Dermis microvascular lymphatic vessel endothelial cell (primary cell): ENCODE measurements at places on chromosomes 7 and 10.

- DNase-seq, result no peak
These were observed 378.4 kb upstream of the LRGUK start for GRCh38 chr7:133748443-133749407.

GRCh38 chr7:18861514-18862118, 255.8 kb downstream of the TWIST1 start:
- DNase-seq, result no peak

DNA sequence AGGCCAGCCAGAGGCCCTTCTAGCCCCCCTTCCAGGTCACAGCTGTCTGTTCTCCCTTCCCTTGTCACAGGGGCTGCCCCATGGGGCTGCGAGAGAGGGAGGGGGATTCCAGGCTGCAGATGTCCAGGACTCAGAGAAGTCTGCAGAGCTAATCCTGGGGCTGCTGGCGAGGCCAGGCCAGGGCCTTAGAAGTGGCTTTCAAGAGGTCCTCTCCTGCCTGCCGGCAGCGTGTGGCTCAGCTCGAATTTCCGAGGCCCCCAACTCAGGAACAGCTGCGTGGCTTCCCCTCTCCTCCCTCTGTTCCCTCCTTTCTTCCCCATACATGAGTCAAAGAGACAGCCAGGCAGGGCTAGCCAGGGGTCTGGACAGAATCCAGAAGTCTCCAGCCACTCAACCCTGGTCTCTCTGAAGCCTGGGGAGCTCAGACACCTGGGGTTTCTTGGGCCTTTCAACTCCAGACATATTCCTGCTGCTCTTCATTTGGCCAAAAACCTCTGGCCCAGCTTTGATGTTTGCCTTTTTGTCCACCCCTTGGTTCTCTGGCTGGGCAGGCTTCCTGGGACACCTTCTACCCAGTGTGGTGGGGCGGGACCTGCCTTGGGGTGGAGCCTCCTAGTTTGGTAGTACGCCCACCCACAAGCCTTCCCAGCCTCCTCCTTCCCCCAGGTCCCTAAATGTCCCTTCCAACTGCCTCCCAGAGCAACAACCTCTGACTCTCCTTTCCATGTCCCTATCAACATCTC, 21.8 kb upstream of the EIF5AL1 start:
- DNase-seq, result no peak

DNA sequence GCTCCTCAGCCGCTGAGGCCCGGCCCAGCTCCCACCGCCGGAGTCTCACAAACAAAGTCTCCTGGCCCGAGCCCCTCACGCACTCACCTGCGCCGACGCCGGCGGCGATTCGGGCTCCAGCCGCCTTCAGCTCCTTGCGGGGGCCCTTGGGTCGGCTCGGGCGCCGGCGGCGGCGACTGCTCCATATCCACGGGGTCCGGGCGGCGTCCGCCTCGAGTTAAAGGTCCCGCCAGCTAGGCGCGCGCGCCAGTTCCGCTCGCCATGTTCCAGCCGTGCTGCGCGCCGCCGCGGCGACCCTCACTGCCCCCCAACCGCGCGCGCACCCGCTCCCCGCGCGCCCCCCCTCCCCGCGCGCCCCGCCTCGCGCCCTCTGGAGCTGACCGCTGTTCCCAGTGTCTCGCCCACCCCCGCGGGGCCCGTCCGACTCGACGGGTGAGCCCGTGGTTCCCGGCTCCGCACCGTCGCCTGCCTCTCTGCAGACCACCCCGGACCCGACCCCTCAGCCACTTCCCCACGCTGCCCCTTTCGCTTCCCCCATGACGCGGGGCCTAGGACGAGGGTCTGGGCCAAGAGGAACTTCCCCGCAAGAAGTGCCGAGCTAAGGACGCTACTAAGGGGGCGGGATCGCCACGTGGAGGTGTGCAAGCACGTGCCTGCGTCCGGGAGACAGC, 396.1 kb downstream of the ZNF33B start:
- no peak for DNase-seq

DNA sequence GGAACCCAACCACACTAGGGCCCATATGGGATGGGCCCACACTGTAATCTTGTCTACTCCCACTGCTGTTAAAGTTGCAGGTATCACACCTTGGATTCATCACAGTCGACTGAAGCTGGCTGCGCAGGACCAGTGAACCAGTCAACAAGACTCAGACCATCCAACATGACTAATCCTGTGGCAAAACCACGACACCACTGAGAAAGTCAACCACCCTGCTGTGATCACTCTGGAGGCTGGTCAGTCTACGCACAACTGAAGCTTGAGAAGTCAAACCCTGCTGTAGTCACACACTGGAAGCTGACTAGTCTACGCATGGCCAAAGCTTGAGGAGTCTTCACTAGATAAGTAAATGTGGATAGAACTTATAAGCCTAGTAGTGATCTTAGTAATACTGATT, 9.6 kb upstream of the CYREN start:
- DNase-seq, result no peak

- DNase-seq, result no peak
These were observed 603 bp upstream of the TWIST1 start for GRCh38 chr7:19117870-19118608.

- DNase-seq, result no peak
These were observed 8.8 kb downstream of the GRK5 start for GRCh38 chr10:119216127-119216526.

DNA sequence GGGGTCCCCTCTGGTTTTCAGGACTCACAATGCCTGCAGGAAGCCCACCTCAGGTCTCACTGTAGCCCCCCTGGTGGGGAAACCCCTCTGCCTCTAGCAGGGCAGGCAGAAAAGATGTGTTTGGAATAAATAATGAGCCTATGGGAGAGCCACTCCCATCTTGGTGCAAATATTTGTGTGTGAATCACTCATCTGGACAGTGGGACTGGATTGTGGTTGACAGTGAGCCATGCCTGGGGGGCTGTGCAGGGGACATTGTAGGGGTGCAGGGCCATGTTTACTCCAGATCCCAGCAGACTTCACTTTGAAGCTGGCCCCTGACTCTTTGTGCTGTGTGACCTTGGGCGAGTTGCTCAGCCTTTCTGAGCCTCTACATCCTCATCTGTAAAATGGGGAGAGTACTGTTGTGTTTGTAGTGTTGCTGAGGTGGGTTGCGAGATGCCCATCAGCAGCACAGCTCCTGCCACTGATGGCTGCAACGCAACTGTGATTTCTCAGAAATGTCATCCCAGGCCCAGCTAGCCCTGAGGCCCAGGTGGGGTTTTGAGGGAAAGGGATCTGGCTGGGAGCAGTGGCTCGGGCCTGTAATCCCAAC, 20.7 kb downstream of the GTF2IRD1 start:
- no peak for DNase-seq

GRCh38 chr7:45071528-45071927, 17.2 kb downstream of the NACAD start:
- no peak for DNase-seq

- no peak for DNase-seq
These were observed 106.3 kb downstream of the RNF32 start for GRCh38 chr7:156746891-156747290.

GRCh38 chr7:135098391-135098790, 49.5 kb upstream of the TMEM140 start:
- DNase-seq, result peak; percentile 89

DNA sequence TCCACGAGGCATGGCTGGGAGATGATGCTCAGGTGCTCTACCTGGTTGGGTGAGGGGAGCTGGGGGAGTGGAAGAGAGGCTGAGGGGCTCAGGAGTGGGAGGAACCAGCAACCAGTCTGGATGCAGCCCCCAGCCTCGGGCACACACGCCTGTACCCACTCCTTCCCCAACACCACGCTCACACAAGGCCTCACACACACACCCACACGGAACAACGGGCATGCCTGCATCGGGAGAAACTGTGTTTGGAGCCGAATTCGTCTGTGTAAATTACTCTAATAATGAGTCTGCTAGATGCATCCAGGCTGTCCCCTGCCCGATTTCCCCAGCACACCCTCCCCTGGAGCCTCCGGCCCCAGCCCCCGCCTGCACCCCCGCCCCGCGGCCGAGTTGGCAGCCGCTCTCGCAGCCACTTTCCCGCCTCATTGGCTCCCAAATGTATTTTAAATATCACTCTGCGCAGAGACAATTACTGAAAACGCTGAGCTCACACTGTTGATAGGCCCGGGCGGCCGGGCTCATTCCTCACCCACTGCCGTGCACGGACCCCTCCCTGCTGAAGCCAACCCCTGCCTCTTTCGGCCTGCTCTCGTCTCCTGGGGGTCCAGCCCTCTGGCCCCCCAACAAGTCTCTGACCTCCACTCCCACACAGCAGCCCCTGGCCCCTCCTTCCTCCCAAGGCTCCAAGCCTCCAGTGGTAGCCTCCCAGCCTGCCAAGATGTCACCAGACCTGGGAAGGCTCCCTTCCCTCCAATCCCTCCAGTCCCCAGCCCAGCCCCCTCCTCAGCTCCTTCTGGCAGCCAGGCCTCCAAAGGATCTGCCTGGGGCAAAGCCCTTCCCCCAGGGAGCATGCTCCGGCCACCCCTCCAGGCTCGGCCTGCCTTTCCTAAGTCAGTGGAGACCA, 11.1 kb downstream of the H2BK1 start:
- DNase-seq, result no peak

DNA sequence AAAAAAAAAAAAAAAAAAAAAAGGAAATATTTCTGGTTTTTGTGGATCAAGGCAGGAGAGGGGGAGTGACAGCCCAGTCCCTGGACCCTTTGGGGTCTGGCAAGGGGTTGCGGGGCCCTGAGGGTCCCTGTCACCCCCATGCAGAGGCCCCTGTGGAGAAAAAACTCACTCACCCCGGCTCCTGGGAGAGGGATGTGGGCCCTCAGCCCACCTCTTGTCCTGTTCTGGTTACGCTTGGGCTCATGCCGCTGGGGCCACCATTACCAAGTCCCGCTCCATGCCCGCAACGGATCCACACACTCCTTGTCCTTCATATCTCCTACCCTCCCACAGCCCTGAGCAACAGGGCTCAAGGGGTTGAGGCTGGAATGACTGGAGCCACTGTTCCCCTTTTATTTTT, 1.0 kb upstream of the TMEM184A start:
- DNase-seq, result no peak

DNA sequence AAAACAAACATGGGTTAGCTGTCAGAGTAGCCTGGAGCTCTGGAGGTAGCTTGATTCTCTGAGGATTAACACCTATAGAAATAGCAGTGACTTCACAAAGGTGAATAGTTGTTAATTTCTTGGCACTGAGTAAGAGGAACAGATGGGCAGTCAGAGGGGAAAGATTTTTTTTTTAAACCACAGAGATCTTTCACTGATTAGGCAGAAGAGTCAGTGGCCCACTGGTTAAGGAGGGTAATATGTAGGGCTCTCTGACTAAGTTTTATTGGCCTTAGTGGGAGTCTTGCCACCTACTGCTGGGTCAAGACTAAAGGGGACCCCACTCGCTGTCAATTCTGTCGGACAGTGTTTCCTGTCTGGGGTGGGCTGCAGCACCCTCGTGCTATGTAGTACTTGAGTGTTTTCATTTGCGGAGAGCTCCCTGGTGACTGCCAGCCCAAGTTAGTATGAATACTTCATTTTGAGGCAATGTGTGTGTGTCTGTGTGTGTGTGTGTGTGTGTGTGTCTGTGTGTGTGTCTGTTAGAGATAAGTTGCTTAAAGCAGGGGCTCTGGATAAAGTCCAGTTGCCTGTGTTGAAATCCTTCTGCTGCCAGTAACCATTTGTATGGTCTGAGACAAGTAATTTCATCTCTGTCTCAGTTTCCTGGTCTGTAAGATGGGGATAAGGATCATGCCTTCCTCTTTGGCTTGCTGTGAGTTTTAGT, 145.2 kb downstream of the ARID5B start:
- peak; percentile 60 for DNase-seq

DNA sequence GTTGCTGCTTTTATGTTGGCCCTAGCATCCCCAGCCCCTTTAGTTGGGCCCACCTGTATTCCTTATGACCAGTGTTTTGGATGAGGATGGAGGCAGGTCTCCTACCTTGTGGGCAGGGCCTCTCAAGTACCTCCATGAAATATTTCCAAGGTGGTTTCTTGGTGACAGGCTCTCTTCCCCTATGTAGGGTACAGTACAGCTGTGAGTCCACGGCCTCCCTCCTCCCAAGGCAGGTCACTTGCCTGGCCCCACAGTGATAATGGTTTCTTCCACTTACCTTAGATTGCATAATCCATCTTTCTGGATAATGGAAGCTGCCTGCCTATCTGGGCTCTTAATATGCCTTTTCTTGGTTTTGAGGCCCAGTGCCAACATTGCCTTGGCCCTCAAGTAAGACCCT, 110.4 kb downstream of the NT5C2 start:
- no peak for DNase-seq

DNA sequence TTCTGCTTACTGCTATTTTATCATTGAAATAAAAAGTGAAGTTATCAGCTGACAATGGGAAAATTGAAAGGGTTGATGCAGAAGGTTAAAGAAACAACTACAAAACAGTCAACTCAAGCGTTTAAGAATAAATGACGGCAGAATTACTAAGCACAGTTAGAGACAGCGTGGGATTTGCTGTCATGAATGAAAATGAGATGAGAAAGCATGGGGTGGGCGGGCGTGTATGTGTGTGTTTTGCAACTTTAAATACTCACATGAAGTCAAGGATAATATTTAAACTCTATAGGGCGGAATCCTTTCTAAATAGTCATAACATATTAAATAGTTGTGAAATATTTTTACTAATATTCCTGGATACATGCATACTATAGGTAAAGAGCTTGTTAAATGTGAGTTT, 450.8 kb downstream of the ETV1 start:
- no peak for DNase-seq

GRCh38 chr10:324593-324992, 189.3 kb downstream of the ZMYND11 start:
- DNase-seq, result no peak

DNA sequence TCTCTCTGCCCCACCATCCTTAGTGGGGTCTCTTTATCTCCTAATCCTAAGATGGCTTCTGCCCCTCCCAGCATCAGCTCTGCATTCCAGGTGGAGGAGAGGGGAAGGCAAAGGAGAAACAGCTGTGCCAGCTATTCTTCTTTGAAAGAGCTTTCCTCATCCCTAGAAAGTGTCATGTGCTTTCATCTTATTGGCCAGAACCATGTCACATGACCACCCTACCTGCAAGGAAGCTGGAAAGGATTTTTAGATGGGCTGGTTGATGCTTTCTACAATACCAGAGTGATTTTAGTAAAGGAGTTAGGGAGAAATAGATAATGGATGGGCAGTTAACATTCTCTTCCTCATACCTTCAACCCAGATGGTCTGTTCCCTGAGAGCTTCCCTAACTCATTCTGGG, 141.1 kb downstream of the INSYN2A start:
- DNase-seq, result no peak

- no peak for DNase-seq
These were observed 126.7 kb upstream of the CALN1 start for GRCh38 chr7:72538856-72539255.

DNA sequence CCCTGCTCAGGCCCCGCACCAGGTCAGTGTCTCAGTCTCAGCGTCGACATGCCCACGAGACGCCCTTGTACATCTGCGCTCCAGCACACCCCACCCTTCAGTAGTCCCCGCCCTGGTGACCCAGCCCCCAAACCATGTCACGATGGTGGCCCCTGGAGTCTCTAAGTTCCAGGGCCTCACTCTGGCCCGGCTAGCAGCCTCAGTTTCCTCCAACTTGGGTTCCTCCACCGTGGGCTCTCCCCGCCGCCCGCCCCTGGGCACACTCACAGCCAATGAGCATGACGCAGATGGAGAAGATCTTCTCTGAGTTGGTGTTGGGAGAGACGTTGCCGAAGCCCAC, 27.0 kb downstream of the KCNH2 start:
- DNase-seq, result no peak
